RPMI8226 (cell line): ENCODE measurements at places on chromosomes 1 and 21.
A peak's percentile ranks its signal among the peaks of the same experiment; 100 is the strongest.

GRCh38 chr1:245651093-245651492 is 496.3 kb downstream of the KIF26B start:
- no peak for DNase-seq

DNA sequence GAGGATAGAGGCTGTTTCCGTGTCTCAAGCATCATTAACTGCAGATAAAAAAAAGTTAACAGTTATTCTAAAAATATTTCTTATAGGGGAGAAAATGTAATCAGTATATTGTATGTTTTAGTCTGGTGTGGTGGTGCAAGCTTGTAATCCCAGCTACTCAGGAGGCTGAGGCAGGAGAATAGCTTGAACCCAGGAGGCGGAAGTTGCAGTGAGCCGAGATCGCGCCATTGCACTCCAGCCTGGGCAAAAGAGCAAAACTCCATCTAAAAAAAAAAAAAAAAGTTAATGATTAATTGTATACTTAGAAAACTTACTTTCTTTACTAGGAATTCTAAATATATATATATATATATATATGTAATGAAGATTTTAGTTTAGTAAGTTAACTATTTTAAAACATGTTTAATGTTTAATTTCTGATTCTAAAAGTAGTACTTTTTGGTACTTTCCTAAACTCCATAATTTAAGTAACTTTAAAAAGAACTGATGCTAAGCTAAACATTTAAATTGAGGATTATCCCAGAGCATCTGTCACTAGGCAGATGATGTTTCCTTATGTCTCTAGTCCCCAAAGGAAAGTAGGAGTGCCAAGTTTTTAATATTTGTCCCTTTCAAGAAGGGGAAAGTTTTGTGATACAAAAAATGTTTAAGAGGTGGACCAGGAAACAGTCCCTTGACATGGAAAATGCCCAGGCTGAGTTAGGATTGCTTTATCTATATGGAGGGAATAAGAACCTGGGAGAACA is 66.3 kb downstream of the DYRK1A start:
- DNase-seq, result no peak

- no peak for DNase-seq
Measured at GRCh38 chr1:89382479-89382878, 18.6 kb downstream of the GBP6 start.

DNA sequence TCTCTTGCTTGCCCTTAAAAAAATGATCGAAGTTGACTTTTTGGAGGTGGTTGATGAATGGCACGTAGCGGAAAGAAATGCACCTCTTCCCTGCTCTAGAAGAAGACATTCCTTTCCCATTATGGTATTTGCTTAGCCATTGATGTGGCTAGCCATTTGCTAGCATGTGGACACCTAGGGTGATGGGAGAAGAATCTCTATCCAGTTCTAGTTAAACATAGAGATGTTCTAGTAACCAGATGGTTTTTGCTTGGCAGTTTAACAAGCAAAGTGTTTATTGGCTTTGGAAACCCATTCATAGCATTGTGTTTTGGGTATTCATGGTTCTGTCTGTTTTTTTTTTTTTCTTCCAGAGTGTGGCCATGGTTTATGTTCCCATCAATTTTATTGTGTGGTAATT is 78.9 kb downstream of the KCNJ6 start:
- DNase-seq, result no peak

DNA sequence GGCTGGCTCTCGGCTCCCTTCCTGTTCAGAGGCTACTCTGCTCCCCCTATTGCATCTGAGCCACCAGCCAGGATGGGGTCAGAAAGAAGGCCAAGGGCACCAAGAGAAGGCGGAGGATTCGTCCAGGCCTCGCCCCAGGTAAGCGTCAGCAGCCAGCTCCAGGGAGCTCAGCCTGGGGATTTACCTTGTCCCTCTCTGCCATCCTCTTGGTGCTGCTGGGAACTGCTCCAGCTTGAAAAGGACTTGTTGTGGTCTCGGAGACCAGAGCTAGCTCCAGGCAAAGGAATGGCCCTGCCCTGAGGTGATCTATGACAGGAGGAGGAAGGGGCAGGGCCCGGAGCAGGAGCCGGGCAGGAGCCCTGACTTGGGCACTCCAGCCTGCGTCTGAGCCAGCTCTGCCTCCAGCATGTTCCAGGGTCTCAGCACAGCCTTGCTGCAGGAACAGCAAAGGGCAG is 113.7 kb upstream of the IFFO2 start:
- DNase-seq, result no peak

- DNase-seq, result no peak
Measured at GRCh38 chr1:201359031-201359872, 18.2 kb downstream of the TNNT2 start.

GRCh38 chr1:218507355-218508002 is 162.3 kb downstream of the TGFB2 start:
- no peak for DNase-seq

GRCh38 chr1:83704350-83704749 is 294.6 kb downstream of the TTLL7 start:
- DNase-seq, result no peak

- DNase-seq, result no peak
Measured at GRCh38 chr1:35231287-35231686, 37.2 kb upstream of the ZMYM4 start.

DNA sequence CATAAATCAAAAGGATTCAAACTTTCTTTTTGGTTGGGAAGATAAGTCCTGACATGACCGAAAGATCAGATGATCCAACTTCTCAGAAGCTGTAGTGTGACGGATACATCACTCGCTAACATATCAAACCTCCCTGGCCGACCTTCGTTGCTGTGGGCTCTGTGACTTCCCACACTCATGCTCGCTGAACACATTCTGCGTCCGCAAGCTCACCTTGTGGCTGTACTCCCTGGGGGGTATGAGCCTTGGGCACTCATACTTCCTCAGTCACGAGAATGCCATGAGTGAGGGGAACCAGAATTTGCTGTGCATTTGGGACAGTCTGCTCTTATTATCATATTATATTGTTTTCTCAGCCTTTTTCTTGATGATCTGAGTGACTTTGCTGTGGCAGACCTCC is 105.4 kb downstream of the RWDD3 start:
- no peak for DNase-seq

DNA sequence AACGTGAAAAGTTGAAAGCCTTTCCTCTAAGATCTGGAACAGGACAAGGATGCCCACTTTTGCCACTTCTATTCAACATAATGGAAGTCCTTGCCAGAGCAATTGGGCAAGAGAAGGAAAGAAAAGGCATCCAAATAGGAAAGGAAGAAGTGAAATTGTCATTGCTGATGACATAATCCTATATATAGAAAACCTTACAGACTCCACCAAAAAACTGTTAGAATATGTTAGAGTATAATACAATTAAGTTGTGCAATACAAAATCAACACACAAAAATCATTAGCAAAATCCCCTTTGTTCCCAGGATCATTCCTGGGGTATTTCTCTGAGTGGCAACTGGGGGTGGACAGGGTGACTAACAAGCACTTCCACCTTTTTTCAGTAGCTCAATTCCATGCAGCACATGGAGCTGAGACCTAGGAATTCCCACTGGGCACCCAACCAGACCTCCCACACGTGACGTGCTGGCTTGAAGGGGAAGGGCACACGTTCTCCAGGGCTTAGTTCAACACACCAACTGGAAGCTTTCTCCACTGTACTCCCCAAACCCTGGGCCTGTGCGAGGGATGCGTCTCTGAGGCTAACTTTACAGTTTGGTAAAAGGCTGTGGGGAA is 9.6 kb downstream of the STUM start:
- no peak for DNase-seq

GRCh38 chr1:167628741-167629515 is 1.1 kb upstream of the RCSD1 start:
- DNase-seq, result peak; percentile 32
